Jurkat, Clone E6-1 (cell line): ENCODE measurements at places on chromosomes 1 and 21.

DNA sequence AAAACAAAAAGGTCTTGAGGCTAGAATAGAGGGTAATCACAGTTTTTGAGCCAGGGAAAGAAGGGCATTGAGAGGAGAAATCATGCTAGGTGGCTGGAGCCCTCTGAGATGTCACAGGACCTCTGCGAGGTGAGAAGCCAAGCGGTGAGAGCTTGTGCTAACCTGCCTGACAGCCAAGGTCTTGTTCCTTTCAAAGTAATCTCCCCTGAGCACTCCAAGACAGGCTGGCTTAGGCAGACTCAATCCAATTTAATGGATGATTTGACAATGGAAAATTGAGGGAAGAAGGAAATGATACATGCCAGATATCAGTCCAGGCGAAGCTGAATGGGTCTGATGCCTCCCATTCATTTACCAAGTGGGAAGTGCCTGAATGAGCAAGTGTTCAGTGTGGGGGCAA, 311.9 kb upstream of the PTBP2 start:
- DNase-seq, result no peak

DNA sequence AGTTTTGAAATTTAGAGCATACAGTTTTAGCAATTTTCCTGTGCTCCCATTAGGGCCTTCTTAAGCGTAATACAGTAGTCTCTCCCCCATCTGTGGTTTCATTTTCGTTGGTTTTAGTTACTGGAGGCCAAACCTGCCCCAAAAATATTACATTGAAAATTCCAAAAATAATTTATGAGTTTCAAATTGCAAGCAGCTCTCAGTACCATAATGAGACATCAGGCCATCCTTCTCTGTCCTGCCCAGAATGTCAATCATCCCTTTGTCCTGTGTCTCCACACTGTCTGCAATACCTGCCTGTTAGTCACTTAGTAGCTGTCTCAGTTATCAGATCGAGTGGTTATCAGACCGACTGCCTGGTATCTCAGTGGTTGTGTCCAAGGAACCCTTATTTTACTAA, 45.4 kb downstream of the ADSS2 start:
- no peak for DNase-seq

DNA sequence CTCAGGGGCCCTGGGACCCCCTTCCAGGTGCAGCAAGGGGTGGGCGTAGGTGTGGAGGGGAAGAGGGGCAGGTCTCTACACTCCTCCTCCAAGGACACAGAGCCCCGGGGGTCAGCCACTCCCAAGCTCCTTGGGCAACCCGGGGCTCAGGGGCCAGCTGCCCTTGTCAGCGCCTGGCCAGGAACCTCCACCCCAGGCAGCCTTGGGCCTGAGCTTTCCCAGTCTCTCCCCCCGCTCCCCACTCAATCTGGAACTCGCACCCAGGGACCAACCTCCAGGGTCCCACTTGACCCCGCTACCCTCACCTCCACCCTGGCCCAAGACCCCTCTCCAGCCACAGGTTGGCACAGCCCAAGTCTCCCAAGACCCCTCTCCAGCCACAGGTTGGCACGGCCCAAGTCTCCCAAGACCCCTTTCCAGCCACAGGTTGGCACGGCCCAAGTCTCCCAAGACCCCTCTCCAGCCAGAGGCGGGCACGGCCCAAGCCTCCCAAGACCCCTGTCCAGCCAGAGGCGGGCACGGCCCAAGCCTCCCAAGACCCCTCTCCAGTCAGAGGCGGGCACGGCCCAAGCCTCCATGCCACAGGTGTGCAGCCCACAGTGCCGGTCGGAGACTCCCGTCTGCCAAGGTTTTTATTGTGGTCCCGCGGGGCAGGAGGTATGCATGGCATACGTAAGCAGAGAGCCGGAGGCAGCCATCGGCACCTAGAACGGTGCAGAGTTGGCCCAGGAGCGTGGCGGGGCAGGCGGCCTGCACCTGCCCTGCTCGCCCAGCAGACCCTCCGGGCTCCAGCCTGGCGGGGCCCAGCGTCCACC, 3.0 kb downstream of the TNFRSF4 start:
- DNase-seq, result no peak

DNA sequence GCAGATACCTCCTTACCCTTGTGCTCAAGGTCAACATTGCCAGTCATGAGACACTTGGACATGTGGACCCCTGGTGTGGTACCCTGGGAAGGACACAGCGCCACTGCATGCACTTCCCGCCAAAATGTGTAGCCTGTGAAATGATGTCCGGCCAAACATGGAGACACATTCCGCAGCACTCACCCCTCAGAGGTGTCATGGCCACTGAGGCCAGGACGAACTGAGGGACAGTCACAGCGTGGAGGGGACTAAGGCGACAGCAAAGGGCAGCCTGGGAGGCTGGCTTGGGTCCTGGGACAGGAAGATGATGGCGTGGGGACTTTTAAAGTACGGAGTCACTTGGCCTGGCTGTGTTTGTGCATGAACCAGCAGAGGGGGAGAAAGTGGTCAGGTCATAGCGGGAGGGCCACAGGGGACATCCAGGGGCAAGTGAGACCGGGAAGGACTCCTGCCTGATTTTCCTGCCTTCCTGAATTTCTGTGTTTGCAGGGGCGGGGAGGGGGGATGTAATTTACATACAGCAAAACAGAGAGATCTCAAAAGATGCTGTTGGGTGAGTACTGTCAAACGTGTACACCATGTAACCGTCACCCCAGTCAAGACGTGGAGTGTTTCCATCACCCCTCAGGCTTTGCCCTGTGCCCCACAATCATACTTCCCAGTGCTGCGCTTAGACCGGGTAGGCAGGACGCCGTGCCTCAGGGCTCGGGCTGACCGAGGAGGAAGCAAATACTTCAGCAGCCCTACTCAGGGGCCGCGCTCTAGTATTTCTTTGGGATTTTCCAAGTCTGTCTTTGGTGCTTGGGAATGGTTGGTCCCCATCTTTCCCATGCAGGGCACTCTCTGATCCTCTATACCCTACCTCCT, 45.2 kb downstream of the WDR4 start:
- DNase-seq, result no peak

GRCh38 chr1:42793824-42794223, 9.0 kb downstream of the TMEM269 start:
- no peak for DNase-seq

DNA sequence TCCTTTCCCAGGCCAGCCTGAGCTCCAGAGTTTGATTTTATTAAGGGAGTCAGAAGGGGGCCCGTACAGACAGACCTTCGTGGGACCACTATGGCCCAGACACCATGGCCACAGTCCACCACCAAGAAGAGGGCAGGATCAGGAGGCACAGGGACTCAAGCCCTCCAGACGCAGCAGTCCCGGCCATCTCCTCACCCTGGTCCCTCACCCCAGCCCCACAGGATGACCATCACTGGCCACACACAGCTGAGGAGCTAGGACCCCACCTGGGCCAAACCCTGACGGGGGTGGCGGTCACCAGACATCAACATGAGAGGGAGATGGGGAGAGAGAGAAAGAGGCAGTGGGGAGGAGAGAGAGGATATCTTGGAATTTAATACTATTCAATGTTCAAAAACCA, 29.2 kb upstream of the AGPAT3 start:
- no peak for DNase-seq

GRCh38 chr1:42886800-42887199, 40.4 kb downstream of the ZNF691 start:
- DNase-seq, result no peak

- DNase-seq, result no peak
Observed at GRCh38 chr1:207027921-207028320, 4.6 kb downstream of the C1orf116 start.

GRCh38 chr1:175683491-175684298, 59.7 kb downstream of the TNR start:
- no peak for DNase-seq

DNA sequence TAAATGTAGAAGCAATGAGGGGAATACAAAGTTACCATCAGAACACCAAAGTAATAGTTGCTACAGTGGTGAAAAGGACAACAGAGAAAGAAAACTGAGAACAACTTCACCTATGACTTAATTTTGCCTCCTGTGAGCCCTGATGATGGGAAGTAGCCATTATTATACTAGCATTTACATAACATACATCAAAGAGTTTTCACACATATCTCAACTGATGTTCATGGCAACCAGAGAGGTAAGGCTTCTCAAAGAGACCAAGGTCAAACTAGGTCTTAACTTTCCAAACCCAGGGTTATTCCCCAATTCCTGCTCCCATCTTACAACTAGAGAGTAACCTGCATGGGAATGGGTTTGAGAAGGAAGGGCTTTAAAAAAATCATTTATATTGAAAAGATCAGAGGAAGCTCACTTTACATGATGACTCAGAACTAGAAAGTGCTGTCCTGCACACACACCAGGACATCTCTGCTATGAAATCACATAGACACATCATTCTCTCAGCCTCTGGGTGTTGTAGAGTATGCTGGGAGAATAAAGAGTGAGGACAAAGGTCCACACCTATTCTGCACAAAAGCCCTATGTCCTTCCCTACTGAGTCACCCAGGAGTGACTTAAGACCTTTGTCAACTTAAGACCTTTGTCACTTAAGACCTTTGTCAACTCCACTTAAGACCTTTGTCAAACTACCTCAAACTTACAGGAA, 179.7 kb downstream of the TNFSF18 start:
- DNase-seq, result no peak

DNA sequence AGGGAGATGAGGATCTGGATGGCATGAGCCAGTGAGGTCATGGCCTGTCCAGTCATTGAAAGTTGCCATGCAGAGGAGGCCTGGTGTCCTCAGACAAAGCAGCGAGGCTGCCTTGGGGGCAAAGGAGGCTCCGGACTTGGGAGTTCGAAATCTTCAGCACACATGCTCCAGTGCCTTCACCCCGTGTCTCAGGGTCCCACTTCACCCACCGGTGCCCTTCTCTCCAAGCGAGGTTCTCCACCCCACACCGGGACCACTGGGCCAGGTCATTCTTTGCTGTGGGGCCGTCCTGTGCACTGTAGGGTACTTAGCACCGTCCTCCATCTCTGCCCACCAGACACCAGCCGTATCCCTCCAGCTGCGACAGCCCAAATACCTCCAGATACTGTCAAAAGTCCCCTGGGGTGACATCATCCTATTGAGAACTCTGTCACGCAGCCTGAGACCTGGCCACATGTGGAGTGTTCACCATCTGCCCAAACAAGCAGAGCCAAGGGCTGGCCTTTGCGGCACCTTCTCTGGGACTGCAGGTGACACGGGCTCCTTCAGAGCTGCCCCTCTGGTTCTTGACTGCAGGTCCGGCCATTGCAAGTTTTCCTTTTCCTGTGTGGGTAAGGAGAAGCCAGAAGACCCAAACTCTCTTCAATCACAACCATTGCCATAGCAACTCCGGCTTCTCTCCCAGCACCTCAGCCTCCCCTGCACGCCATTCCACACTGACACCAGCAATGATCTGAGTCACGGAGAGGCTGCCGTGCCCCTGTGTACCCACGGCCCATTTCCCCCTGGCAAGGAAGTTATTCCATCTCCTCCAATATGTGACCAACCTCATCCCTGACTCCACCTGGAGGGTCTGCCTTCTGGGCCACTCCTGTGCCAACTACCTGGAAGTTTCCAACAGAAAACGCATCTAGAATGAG, 20.4 kb upstream of the PDE9A start:
- no peak for DNase-seq

- no peak for DNase-seq
Observed at GRCh38 chr1:241237873-241238272, 119.1 kb downstream of the RGS7 start.

GRCh38 chr1:155037043-155037442, 3.4 kb downstream of the DCST1 start:
- DNase-seq, result no peak

DNA sequence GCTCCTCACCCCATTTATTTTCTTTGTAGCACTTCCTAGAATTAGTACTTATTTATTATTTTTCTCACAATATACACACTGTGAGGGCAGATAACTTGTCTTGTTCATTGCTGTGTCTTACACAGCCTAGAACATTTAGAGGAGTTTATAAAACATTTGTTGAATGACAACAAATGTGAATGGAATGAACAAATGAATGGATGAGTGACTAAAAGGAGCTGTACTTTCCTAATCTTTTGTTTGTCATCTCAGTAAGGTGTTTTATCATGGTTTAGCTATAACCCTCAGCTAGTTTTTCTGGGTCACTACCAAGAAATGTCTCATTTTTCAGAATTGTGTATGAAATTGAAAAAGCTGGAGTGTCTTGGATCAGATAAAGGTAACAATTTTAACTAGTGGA, 239.3 kb upstream of the KCNK2 start:
- DNase-seq, result no peak

- peak; percentile 41 for DNase-seq
Observed at GRCh38 chr21:45256021-45256911, 31.4 kb downstream of the POFUT2 start.

DNA sequence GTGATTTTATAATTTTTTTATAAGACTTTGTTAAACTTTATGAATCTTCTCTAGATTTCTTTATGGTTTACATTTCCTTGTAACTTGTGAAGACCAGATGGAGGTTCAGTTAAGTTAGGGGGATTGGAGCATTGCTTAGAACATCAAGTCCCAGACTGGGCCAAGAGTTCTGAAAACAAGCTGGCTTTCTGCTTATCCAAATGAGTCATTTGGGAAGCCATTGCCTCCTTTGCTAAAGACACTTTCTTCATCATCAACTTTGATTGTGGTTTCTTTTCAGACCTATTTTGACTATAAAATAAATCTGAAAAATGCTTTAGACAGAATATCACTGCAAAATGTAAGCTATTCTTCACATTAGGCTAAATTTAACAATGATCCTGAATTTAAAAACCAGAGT, 446.8 kb downstream of the USP25 start:
- DNase-seq, result no peak

- no peak for DNase-seq
Observed at GRCh38 chr1:20093940-20094391, 24.0 kb downstream of the PLA2G5 start.
